GM12864 (cell line): ENCODE measurements at places on chromosomes 7 and 10.

- no peak for DNase-seq
Measured at GRCh38 chr10:12438919-12439692, 89.8 kb downstream of the CAMK1D start.

DNA sequence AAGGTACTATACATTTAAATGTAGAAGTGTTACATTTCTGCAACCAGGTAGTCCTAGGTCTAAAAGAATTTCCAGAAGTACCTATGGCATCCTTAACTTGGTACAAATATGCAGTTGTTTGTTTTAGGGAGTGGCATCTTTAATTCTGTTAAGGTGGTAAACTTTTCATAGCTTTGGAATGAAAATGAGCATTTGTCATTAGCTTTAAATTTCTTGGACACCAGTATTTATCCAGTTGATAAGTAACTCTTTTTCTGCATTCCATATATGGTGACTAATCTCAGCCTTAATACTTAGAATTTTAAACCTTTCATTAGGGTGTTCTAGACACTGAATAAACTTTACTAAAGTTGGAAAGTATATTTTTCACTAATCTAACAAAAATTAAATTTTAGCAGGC is 10.8 kb downstream of the SLF2 start:
- DNase-seq = no peak

GRCh38 chr7:12570534-12571461 is at the start of gene SCIN:
TSS of gene SCIN (plus strand) at chr7:12570720. CDS start at chr7:12570787, 67 bp downstream.
- DNase-seq = no peak

DNA sequence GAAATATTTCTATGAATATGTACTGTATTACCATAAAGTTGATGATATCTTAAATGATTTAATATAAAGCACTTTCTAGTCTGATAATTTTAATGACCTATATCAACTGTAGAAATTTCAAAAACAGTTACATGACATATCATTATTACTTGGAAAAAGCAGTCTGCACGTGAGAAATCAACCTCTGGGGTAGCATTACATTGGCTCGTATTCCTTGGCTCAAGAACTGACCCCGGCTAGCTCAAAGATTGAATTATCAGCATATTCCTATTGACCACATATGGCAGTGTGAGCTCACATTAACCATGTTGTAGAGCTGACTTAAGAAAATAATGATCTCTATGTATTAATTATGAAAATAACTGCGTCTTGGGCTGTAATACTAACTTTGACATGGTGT is 139.3 kb downstream of the PTN start:
- no peak for DNase-seq

DNA sequence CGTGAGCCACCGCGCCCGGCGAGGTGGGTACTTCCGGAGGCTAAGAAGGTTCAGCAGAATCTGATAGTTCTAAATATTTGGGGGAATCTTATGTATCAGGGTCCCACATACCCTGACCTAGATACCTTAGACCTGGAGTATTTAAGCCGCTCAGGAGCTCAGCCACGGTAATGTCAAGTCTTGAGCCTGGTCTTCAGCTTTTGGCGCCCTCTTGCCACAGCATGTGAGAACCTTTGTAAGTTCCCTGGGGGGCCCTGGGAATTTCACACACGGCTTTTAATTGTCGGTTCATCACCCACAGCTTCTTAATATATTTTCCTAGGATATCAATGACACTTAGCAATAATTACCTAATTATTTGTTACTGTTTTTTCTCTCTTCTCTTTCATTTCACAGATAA is 324.3 kb upstream of the GALNT17 start:
- DNase-seq = no peak
